ENCODE measurements at places on chromosomes 1 and 21.

GRCh38 chr1:209884665-209885117 lies 53.3 kb upstream of the SYT14 start:
- DNase-seq: peak; percentile 96

DNA sequence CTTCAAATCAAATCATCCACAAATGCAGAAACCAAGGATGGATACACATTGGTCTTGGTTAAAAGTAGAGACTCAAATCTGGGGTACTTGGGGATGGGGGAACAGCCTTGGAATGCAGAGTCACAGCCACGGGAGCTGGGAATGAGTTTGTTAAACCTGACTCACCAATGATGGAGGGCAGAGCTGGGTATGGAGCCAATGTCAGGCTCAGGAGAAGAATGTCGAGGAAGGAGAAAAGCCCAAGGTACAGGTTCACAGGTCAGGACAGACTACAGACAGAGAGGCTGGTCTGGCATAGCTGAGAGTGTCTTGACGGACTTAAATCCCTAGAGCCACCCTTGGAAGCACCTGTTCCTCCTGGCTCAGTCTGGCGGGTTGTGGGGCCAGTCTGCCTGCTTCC lies 237.6 kb downstream of the NTNG1 start:
- no peak for DNase-seq

DNA sequence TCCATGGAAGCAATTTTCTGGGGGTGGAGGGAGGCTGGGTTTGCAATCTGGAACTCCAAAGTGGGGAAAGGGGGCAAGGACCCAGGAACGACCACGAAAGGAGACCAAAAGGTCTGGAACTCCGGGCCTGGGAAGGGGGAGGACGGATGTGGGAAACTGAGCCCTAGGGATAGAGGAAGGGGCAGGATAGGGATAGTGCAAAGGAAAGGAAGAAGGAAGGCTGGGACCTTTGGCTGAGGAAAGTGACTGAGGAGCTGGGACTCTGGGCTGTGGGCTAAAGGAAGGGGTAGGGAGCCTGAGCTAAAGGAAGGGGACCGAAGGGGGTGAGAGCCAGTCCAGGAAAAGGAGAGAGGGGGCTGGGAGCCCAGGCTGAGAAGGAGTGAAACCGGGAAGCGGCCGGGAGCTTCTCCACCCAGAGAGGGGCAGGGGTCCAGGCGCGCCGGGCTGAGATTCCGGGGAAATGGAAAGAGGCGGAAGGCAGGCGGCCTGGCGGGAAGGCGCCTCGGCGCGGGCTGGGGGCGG lies 395 bp downstream of the SLC9A1 start:
- DNase-seq: no peak

GRCh38 chr1:33305016-33305415 lies 15.9 kb downstream of the A3GALT2 start:
- no peak for DNase-seq
